ENCODE measurements at places on chromosomes 12 and 14.

DNA sequence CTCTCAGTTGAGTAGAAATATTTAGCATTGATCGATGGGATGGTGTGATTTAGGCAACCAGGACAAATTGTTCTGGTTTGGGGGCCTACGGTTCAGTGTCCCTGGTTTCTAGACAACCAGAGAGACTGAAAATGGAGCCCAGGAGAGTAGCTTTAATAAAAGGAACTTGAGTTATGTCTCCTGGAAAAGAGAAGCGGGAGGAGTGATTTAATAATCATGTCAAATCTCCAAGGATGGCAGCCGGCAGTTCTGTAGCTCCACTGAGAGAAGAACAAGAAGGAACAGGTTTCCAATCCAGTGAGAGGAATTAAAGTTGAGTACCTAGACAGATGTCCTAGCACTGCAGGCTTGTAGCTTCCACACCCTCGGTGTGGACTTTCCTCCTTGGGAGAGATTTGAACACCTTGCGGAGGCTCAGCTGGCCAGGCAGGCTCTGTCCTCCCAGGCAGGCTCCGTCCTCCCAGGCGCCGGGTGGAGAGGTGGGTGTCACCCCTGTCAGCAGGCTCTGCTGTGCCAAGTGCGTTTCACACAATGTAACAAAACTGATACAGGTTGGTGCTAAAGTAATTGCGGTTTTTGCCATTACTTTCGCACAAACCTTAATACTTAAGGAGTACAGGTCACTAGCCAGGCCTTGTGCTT, 45.9 kb downstream of the SLC6A12 start:
- no peak for DNase-seq

DNA sequence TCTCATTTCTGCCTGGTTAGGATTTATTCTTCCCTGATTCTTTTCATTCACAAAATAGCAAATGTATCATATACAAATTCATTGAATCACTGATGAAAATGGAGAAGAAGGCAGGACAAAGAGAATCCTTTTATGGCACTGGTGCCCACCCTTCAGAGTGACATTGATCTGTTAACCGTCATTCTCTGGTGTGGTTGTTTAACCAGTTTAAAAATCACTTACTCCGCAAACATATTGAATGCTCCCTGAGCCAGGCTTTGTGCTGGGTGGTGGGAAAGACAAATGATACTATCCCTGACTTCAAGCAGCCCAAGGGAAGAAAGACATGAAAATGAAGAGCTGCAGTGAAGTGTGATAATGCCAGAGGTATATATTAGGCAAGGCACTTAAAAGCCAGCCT, 187.5 kb upstream of the SLC38A2 start:
- peak; percentile 64 for DNase-seq

GRCh38 chr14:59788176-59788575, 82.4 kb downstream of the RTN1 start:
- DNase-seq, result no peak

DNA sequence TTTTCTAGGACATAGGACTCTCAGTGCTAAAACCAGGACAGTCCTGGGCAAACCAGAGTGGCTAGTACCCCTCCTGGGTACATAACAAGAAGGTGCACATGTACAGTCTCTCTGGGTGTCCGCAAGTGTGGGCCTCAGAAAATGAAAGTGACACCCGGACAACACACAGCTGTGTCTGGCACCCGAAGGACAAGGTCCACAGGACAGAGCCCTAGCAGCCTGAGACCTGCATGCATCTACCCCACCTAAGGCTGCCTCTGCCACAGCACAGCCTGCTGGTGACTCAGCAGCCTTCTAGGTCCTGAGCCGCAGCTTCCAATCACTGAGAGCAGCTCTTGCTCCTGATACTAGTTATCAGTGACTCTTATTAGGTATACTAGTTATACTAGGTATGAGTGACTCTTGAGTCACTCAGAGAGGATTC, 784.1 kb upstream of the TBX3 start:
- DNase-seq, result no peak

DNA sequence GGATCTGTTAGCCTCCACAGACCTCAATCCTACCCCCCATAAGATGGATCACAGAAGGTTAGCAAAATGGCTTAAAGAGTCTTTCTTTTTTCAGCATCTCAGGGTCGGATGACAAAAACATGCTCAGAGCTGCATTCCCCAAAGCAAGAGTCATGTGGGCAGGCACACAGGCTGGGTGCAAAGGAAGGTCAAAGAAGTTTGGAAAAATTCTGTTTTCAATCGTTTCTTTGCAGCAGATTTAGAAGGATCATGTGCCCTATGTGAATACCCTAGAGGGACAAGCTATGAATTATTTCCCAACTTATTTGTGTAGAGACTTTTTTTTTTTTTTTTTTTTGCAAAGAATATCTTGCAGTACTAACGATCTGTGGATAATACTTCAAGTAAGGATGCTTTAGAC, 845.4 kb downstream of the VRK1 start:
- no peak for DNase-seq

GRCh38 chr14:87756661-87757060, 236.3 kb downstream of the GALC start:
- DNase-seq, result no peak

DNA sequence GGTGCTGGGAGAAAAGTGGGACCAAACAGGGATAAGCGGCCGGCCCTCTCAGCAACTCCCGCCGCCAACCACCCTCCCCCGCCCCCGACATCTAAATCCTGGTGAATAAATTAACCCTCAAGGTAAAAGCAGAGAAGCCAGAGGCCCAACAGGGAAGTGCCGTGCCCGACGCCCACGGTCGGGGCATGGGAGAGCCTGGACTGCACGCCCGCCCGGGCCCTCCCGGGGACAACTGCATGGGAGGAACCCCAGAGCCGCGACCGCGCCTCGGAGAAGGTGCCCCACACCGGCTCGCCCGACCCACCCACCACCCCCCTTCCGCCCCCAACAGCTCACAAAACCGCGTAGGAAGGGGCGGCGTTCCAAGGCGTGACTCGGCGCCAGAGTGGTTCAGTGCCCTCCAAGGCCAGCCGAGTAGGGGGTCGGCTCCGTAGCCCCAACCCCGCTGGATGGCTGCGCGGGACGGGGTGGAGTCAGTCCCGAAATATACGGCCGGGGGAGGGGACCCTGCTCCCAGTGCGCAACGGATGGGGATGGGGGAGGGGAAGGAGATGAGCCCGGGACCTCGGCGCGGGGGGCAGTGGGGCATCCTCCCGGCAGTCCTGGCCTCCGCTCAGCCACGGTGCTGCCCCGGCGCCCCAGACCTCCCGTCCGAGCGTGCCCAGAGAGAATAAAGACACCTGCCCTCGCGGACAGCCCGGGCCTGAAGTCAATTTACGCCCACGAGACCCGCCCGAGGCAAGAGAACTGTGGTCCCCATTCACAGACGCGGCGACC, 732 bp downstream of the SLC25A29 start:
- no peak for DNase-seq

- DNase-seq, result no peak
Observed at GRCh38 chr12:3964439-3964838, 91.2 kb upstream of the PARP11 start.

DNA sequence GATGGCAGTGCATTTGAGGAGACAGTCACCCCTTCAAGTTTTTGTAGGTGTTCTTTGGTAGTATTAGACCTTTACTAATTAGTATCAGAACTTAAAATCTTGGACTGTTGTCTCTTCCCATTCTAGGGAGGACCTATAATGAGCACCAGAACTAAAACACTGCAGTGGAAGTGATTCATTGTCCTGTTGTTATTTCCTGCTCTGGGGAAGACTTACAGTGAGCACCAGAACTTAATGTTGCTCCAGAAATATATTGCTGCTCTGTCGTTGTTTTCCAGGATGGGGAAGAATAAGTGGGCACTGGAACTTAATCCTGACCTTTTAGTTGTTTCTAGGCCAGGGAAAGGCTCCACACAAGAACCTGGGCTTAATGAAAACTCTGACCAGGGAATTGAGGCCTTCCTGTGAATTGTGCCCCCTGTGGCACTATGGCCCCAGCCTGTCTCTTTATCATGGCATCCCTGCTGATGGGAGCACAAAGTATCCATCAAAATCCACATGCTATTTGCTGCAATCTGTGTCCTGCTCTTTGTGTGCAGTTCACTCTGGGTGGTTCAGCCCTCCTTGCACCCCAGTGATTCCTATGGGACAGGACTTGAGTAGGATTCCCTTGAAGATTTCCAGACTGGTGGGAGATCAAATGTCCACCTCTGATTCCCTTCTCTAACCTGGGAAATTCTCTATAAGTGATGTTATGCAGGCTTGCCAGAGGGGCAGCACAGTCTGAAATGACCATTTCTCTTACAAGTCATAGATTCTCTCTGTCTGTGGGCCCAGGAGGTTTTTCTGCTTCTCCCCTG, 175.8 kb downstream of the PAWR start:
- no peak for DNase-seq

DNA sequence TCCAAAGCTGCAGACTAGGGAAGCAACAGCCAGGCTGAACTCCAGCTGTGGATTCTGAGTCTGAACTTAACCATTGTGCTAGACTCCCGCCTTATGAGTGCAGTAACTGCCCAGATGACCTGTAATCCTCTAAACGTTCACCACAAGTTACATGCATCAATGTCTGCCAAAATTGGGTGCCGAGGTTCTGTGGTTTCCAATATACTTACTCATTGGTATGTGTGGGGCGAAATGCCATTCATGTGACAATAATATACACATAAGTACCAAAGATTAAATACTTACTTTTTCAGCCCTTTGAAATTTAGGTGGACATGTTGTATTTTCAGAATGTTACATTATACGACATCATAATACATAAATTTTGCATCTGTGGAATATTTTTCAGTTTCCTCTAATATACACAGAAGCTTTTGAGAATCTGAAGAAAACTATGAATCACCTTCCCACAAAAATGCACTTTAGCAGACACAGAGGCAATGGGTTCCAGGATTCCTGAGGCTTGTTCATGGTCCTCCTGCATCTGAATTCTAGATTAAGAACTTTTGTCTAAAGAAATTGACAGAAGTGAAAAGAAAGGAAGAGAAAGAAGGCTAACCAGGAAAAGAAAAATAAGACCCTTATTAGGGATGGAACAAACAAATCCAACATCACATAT, 31.7 kb downstream of the GRIP1 start:
- DNase-seq, result no peak

GRCh38 chr12:107435520-107435919, 250.1 kb upstream of the PWP1 start:
- DNase-seq, result no peak

- DNase-seq, result no peak
Observed at GRCh38 chr12:53972152-53972702, 699 bp upstream of the HOXC11 start.

DNA sequence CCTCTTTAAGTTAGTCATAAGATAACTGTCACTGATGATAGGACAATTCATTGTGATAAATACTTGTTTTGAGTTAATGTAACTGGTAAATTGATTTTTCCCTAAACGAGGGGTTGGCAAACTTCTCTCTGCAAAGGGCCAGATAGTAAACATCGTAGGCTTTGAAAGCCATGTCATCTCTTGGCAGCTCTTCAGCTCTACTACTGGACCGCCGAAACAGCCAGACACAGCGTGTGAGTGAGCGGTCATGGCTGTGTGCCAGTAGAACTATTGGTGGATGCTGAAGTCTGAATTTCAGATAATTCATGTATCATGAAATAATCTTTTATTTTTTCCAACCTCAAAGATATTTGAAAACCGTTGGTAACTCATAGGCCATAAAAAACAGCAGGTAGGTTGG, 9.9 kb downstream of the PIWIL1 start:
- no peak for DNase-seq

DNA sequence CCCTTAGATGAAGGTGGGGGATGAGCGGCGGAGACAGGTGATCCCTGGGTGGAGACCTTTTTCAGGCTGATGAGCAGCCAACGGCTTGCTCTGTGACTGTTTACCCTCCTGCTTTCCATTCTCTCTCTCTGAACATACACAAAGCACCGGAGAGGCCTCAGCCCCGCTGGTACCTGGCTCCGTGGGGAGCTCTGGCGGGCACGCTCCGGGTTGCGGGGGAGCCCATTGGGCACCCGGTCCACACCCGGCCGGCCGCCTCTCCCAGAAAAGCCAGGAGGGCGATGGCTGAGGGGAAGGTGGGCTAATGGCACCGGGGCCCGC, 545 bp downstream of the SMARCC2 start:
- no peak for DNase-seq

DNA sequence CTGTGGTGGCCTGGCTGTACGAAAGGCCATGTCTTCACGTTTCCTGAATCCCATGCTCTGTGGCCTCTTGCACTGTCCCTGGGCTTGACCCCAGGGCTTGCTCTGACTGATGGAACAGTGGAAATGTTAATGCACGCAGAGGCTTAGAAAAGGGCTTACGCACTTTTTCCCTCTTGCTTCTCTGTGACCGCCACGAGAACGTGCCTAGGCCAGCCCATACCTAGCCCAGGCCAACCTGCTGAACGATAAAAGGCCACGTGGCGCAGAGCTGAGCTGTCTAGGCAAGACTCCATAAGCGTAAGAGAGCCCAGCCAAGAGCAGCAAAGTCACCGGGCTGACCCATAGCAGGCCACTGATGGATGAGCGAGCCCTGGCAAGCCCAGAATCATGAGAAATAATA, 18.3 kb downstream of the TTC7B start:
- DNase-seq, result no peak

- DNase-seq, result no peak
Observed at GRCh38 chr14:99427632-99428300, 52.9 kb downstream of the SETD3 start.

- no peak for DNase-seq
Observed at GRCh38 chr12:94140556-94140955, 7.8 kb upstream of the PLXNC1 start.

GRCh38 chr14:95935228-95935822, 58.7 kb downstream of the TUNAR start:
- no peak for DNase-seq

DNA sequence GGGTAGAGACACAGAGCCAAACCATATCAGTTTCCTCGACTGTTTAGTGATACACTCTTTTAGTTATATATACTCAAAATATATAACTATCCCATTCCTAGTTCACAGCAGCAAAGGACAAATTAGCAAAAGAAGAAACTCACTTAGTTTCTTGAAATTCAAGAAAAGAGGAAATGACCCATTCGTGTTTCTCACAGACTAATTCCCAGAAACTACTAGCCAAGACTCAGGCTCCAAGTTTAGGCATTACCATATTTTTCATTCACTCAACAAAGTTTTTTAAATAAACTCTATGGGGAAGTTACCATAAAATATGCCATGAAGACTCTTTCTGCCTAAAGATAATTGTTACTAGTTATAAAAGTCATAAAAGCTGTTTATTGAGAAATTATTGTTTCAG, 152.3 kb upstream of the DAAM1 start:
- DNase-seq, result no peak

GRCh38 chr12:116174006-116174405, 103.5 kb downstream of the MED13L start:
- no peak for DNase-seq

DNA sequence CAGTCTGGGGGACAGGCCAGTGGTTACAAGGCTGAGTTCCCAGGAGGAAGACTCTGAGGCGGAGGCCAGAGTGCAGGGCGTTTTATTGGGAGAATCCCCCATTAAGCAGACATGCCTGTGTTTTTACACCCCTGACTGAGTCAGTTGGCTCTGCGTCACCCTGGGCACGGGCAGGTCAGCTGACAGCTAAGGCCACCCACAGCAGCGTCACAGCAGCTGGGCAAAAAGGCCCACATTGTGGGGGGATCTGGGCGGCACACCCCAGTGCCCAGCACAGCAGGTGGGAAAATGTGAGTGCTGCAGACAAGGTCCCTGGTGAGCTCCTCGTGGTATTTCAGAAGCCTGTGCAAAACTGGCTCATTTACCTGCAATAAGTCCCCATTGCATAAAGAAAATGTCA, 184.7 kb downstream of the AACS start:
- no peak for DNase-seq

GRCh38 chr12:82608706-82609105, 78.0 kb upstream of the TMTC2 start:
- no peak for DNase-seq
